Motor neuron (in vitro differentiated cells): ENCODE measurements at places on chromosomes 5 and 9.
A peak's percentile ranks its signal among the peaks of the same experiment; 100 is the strongest.

GRCh38 chr5:173098787-173099186, 42.6 kb downstream of the CREBRF start:
- no peak for ATAC-seq

DNA sequence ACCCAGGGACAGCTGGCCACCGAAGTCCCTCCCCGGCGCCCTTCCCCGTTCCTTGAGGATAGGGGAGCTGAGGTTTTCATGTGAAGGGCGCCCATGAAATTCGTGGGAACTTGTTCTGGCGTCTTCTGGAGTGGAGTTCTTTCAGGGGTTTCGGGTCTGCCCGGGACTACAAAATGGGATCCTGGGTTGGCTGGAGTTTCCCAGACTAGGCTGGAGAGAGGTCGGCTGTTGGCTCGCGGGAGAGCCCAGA, 3.6 kb upstream of the RGMB start:
- ATAC-seq, result no peak

DNA sequence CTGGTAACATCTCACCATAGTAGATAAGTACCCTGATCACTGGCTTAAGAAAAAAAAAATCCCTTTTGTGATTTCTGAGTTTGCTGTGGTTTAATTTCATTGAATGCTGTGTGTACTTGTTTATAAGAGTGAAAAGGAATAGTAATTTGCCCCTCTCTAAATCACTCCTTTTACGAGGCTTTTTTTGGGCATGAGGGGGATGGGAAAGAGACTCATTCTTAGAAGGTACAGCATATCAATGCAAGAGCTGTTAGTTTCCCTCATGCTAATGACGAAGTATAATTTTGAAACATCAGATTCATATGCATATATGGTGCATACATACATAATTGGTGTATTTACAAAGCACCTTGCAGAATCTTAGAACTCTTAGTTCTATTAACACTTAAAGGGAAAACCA, 2.4 kb upstream of the SLC44A1 start:
- no peak for ATAC-seq

DNA sequence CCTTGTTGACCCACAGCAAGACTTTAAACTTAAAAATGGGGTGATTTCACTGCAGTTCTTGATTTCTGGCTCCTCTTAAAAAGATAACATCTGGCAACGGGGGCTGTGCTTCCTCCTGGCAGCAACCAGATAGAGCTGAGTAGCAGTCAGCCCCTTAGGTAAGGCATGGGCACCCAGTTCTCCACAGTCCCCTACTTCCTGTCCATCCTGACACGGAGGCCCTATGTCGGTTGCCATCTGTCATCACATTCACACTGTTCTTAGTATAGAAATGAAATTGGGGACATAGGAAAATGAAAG, 11.7 kb downstream of the CD74 start:
- ATAC-seq, result no peak

DNA sequence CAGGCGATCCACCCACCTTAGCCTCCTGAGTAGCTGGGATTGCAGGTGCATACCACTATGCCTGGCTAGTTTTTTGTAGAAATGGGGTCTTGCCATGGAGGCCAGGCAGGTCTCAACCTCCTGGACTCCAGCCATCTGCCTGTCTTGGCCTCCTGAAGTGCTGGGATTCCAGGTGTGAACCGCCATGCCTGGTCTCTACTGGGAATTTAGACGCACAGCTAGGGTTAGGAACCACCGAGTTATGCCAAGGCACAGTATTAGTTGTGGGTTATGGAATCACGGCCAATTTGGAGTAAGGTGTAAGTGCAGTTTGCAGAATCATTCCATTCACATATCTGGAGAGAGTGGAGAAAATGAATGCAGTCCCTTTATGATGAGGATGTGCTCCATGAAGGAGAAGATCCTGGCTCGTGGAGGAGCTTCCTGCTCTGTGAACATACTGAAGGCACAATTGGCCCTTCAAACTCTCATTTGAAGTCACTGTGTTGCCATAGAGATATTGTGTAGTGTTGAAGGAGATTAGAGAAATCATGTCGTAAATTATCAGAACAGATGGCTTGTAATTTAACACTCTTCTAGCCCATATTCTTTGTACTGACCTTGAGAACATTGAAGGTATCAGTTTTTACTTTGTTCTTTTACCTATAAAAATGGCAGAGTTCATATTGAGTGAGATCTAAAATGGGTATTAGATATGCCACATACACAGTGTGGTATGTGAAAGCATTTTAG, 18.8 kb downstream of the TRIO start:
- ATAC-seq, result no peak

GRCh38 chr5:93580063-93580926, 724 bp downstream of the NR2F1-AS1 start:
- ATAC-seq, result peak; percentile 1

- no peak for ATAC-seq
Measured at GRCh38 chr5:65796269-65796668, 74.3 kb downstream of the NLN start.

GRCh38 chr5:138028971-138029365, 3.9 kb downstream of the FAM13B start:
- ATAC-seq, result no peak

GRCh38 chr5:50786073-50786472, 119.6 kb downstream of the PARP8 start:
- no peak for ATAC-seq
